Transverse colon (tissue), 4 donors: ENCODE measurements at places on chromosomes 6 and 20. TPM values are rescaled to one million over a fixed set of nuclear protein-coding genes. Genes with fewer than 3 reads are reported as not detected.

DNA sequence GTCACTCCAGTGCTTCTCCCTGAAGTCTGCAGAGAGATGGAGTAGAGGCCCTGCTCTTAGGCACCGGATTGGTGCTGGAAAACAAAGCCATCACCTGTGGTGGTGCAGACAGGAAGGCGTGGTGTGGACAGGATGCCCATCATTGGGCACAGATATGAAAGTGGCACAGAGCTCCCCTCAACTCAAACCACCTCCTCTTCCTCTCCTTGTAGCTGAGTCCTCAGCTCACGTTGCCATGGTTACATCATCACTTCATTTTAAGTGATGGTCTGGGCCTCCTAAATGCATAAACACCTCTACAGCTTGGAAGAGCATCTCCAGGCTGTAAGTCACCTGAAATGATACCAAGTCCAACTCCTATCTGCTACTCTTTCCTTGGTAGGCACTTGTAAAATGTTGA, 8.0 kb upstream of the RTF2 start:
- no peaks in the 10 kb centered on the region for H3K27me3 ChIP-seq
- H3K27ac ChIP-seq: no peak overlapping the region
- DNase-seq: no peak
- no peak overlapping the region for H3K4me3 ChIP-seq

DNA sequence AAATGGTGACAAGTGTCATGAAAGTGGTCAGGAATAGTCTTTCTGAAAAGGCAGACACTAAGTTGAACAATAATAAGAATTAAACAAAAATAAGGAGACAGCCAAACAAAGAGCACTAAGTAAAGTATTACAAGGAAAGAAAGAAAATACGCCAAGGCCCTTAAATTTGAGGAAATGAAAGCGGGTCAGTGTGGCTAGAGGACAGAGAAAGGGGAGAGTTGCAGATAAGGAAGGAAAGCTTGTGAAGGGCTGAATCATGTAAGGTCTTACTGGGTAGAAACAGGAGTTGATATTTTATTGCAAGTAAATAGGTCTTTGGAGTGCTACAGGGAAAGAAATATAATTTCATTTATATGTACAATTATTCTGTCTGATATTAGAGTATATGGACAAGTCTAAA, 732.1 kb downstream of the EPHA7 start:
- H3K27ac ChIP-seq: no peak overlapping the region
- no peak for DNase-seq
- H3K4me1 ChIP-seq: no peaks in the 10 kb centered on the region
- no peaks in the 10 kb centered on the region for H3K27me3 ChIP-seq
- no peaks in the 10 kb centered on the region for H3K36me3 ChIP-seq

DNA sequence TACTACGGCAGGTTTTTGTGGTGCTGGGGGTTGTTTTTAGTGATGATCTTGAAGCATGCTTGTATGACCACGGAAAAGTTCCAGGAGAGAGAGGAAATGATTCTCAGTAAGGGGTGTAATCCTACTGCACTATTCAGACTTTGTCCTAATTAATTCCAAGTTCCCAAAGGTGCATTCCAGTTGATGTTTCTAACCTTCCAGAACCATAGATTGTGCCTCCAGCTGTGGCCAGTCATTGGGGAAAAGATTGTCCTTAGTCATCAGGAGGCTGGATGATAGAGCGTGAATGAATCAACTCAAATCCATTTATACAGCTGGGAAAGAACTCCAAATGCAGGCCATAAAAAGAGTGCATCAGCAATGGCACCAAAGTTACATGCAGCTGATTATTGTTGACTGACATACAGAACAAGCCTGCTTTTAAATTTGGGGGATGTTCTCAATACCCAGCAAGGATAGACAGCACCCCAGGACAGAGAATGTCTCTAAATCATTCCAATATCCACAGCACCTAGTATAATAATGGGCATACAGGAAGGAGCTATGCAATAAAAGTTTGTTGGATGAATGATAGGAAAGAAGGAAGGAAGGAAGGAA, 27.8 kb upstream of the PKHD1 start:
- no peak for DNase-seq
- no peak overlapping the region for H3K4me3 ChIP-seq
- peaks cover 3% of the 10 kb centered on the region for H3K36me3 ChIP-seq
- H3K4me1 ChIP-seq: peaks cover 17% of the 10 kb centered on the region

- no peak overlapping the region for H3K4me3 ChIP-seq
- no peak overlapping the region for H3K27ac ChIP-seq
- no peaks in the 10 kb centered on the region for H3K4me1 ChIP-seq
- H3K36me3 ChIP-seq: peaks cover 13% of the 10 kb centered on the region
Measured at GRCh38 chr20:41165001-41165882, 27.9 kb downstream of the PLCG1 start.

GRCh38 chr6:51467231-51467952, 620.0 kb downstream of the PKHD1 start:
- H3K27ac ChIP-seq: no peak overlapping the region
- no peaks in the 10 kb centered on the region for H3K27me3 ChIP-seq
- H3K4me1 ChIP-seq: no peaks in the 10 kb centered on the region
- no peak overlapping the region for H3K4me3 ChIP-seq

- no peaks in the 10 kb centered on the region for H3K27me3 ChIP-seq
- DNase-seq: no peak
- H3K36me3 ChIP-seq: no peaks in the 10 kb centered on the region
- no peaks in the 10 kb centered on the region for H3K4me1 ChIP-seq
- no peak overlapping the region for H3K27ac ChIP-seq
- no peak overlapping the region for H3K4me3 ChIP-seq
Measured at GRCh38 chr20:42862446-42862845, 327.3 kb downstream of the PTPRT start.

DNA sequence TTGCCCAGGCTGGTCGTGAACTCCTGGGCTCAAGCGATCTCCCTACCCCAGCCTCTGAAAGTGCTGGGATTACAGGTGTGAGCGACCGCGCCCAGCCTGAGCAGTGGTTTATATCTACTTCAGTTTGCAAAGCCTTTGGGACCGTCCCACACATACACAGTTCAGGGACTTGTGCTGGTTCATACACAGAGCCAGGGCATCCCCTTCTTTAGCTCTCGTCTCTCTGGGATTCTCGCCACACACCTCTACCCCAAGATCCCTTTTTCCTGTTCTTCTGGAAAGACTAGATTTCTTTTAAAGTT, 12.5 kb downstream of the CAP2 start:
- peak; percentile 26 for DNase-seq
- H3K27me3 ChIP-seq: no peaks in the 10 kb centered on the region
- H3K4me1 ChIP-seq: peaks cover 7% of the 10 kb centered on the region
- no peaks in the 10 kb centered on the region for H3K36me3 ChIP-seq
- no peak overlapping the region for H3K4me3 ChIP-seq
- H3K27ac ChIP-seq: no peak overlapping the region

DNA sequence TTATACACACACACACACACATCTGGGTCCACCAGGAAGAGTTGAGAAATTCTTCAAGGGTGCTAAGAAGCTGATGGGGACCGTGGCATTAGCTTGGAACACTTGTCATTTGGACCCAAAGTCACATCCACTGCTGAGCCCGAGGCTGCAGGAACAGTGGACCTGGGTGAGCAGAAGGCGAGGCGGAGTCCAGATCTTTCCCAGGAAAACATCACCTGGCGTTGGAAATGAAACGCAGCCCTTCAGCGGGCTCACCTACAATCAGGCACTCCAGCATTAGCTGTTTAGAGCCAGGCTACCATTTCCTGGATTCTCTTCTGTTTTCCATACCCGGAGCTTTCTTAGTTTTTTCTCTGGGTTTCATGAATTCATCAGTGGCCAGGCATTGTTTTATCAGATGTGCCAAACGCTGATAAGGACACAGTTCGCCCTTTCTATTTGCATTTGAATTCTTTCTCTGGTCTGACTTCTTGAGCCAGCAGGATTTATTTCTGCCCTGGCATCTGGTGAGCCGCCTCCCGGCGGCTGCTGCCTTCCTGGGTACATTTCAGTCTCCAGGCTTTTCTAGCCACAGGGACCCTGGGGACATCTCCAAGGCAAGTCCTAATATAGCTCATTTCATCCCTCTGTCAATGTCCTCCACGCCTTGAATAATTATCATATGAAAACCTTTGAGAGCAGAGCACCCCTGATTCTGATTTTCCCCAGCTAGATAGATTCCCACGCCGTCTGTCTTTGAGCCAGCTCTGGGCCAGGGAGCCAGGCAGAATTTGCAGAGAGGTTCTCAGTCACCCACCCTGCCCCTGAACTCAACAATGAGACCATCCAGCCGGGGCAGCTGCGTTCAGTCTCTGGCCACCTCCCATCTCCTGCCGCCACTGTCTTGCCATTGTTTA, 170.9 kb downstream of the TTLL2 start:
- H3K27ac ChIP-seq: no peak overlapping the region
- no peak overlapping the region for H3K4me3 ChIP-seq
- H3K4me1 ChIP-seq: no peaks in the 10 kb centered on the region
- H3K36me3 ChIP-seq: no peaks in the 10 kb centered on the region
- no peaks in the 10 kb centered on the region for H3K27me3 ChIP-seq

The ANKRD66 gene
- total RNA-seq: not detected

The PPIL6 gene
- total RNA-seq: 1.9 TPM

DNA sequence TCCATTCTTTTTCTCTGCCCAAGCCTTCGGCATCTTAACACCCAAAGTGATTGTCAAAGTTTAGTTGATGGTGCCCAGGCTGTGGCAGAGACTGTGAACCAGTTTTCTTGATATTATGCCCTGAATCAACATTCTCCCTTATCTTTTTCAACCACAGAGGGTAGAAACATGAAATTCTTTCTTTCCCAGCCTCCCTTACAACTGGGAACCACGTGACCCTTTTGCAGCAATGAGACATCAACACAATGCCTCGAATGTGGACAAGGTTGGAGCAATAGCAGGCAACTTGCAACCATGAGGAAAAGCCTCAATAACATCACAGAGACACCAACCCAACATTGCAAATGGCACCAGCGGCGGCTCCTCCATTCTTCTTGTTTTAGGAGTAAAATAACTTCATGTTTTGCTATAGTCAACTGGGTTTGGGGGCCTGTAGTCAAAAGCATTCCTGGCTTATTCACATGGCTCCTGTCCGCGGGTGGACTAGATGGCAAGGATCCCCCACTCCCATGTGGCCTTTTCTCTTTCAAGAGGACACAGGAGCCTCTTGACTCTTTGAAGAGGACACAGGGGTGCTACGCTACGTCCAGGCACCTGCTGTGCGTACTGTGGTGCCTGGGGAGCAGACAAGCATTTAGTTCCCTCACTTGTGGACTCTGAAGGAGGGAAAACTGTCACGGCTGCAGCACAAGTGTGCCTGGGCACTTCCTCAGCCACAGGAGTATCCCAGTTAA, 90.5 kb downstream of the NOL4L start:
- no peaks in the 10 kb centered on the region for H3K4me1 ChIP-seq
- no peak overlapping the region for H3K4me3 ChIP-seq
- H3K27me3 ChIP-seq: no peaks in the 10 kb centered on the region
- H3K27ac ChIP-seq: no peak overlapping the region
- no peaks in the 10 kb centered on the region for H3K36me3 ChIP-seq

DNA sequence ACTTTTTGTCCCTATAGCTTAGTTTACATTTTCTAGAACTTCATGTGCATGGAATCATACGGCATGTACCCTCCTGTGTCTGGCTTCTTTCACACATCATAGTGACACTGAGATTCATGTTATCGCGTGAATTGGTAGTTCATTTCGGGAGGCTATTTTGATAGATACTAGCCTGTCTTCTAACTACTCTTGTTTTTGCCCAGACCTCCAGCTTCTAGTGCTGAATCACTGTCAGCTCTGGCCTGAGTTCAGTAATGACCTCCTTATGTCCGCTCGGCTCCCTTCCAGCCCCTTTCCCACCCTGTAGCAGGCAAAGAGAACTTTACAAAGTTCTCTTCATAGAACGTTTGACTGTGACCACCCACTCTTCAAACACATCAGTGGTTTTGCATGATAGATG, 14.1 kb downstream of the MYBL2 start:
- no peaks in the 10 kb centered on the region for H3K36me3 ChIP-seq
- no peaks in the 10 kb centered on the region for H3K4me1 ChIP-seq
- no peak for DNase-seq
- H3K4me3 ChIP-seq: no peak overlapping the region
- peak overlapping the region; percentile 42 for H3K27ac ChIP-seq

The MAP1LC3A gene
- total RNA-seq: 44.3 TPM

- no peaks in the 10 kb centered on the region for H3K4me1 ChIP-seq
- H3K27ac ChIP-seq: no peak overlapping the region
- no peak for DNase-seq
- no peaks in the 10 kb centered on the region for H3K27me3 ChIP-seq
- H3K4me3 ChIP-seq: no peak overlapping the region
Measured at GRCh38 chr6:121917834-121918559, 481.5 kb upstream of the HSF2 start.

DNA sequence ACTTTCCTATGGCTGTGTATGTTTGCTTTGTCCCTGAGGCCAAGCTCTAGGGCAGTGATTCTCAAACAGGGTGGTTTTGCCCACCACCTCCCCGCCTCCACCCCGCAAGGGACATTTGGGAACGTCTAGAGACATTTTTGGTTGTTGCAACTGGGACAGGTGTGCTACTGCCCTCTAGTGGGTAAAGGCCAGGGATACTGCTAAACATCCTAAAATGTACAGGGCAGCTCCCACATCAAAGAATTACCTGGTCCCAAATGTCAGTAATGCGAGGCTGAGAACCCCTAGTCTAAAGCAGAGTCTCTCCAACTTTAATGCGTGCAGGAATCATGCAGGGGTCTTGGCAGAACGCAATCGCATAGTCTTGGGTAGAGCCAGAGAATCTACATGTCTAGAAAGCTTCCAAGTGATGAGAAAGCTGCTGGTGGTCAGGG, 5.1 kb downstream of the KCNS1 start:
- H3K4me1 ChIP-seq: peaks cover 8% of the 10 kb centered on the region
- no peak overlapping the region for H3K27ac ChIP-seq
- peak; percentile 58 for DNase-seq
- peaks cover 44% of the 10 kb centered on the region for H3K27me3 ChIP-seq
- H3K36me3 ChIP-seq: no peaks in the 10 kb centered on the region

DNA sequence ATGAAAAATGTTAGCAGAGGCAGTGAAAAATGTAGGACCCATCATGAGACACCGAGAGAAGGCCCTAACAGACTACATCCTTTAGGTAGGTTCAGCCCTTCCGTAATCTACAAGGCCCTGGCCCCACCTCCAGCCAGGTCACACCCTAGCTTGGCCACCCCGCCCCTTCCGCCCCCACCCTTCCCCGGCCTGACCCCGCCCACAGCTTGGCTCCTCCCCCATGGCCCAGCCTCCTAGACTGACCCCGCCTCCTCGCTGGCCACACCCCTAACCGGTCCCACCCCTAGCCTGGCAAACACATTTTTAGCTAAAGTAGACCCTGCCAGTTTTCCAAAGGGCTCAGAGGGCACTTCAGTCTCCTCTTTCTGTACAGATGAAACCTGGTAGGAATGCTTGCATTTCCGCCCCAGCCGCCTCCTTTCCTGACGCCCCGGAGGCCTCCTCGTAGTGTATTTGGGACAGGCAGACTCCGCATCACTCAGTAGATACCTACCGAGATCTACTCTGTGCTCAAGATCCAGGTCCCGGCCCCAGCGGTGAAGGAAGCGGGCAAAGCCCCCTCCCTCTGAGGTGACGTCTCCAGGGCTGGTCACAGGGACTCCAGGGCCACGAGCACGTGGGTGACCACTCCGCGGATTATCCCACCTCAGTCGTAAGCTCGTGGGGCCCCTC, 443.5 kb downstream of the PREX1 start:
- no peak for DNase-seq
- no peaks in the 10 kb centered on the region for H3K27me3 ChIP-seq
- no peaks in the 10 kb centered on the region for H3K36me3 ChIP-seq
- H3K4me3 ChIP-seq: no peak overlapping the region
- no peak overlapping the region for H3K27ac ChIP-seq
